Pancreas (tissue), 10 donors: ENCODE measurements at places on chromosomes 5 and 9. TPM values are rescaled to one million over a fixed set of nuclear protein-coding genes. Genes with fewer than 3 reads are reported as not detected.

GRCh38 chr9:69157751-69158466 is 16.2 kb upstream of the TJP2 start:
- DNase-seq: no peak

DNA sequence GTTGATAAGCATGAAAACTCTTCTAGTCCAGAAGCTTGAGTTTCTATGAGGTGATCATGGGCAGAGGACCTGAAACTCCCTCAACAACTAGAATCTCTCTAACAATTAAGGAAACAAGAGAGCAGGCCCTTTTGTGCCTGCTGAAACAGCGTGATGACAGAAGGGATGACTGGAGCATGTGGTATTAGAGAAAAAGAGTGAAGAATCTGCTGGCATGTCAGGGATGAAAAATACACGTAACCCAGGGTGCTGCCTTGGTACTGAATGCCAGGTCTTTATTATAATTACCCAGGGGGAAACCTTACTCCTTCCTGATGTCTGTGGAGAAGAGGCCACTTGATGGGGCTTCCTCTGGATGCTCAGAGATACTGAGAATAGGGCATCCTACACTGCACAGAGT is 167.8 kb downstream of the CRB2 start:
- DNase-seq: no peak

DNA sequence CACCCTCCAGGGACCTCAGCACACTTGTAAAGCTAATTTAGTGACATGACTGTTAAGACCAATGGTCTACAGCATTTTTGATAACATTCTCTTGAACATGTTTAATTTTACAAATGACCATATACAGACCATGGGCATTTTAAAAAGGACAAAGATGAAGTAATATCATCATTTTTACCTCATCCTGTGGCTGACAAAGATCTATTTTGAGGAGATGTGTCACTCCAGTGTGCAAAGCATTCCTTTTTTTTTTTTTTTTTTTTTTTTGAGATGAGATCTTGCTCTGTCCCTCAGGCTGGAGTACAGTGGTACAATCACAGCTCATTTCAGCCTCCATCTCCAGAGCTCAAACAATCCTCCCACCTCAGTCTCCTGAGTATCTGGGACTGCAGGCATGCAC is 118.2 kb upstream of the TBC1D2 start:
- no peak for DNase-seq

GRCh38 chr9:16898464-16898863 is 28.0 kb upstream of the BNC2 start:
- no peak for DNase-seq

DNA sequence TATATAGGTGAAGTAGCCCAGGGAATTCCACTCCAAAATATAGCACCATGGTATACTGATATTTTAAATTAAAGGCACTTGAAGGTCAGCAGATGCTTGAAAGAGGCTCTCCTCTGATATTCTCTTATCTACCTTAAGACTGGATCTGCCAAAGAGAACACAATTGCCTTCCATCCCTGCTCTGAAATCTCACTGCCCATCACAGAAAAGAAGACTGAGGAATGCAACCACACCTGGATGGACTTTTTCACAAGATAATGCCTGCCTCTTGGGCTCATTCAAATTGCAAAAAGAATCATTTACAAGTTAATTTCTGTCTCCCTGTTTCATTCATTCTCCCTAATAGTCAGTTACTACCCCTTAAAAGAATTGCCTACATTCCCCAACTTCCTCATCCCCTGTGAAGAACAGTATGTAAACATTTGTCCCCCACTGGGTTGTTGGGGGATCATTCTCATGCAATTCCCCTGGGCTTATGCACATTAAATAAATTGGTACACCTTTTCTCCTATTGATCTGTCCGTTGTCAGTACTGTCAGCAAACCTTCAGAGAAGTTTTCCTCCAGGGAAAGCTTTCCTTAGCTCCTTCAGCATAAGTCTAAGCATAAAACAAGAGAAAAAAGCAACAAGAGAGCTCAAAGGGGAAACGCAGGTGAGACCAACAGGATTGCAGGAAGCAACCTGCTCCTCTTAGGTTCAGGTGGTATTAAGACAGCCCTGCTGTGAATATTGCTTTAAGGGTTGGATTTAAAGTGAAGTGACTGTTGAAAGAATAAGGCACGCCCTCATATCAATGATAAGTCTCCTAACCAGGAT is 171.4 kb upstream of the SLC30A5 start:
- DNase-seq: no peak

- no peak for DNase-seq
Measured at GRCh38 chr5:181042722-181043121, 2.7 kb downstream of the BTNL9 start.

DNA sequence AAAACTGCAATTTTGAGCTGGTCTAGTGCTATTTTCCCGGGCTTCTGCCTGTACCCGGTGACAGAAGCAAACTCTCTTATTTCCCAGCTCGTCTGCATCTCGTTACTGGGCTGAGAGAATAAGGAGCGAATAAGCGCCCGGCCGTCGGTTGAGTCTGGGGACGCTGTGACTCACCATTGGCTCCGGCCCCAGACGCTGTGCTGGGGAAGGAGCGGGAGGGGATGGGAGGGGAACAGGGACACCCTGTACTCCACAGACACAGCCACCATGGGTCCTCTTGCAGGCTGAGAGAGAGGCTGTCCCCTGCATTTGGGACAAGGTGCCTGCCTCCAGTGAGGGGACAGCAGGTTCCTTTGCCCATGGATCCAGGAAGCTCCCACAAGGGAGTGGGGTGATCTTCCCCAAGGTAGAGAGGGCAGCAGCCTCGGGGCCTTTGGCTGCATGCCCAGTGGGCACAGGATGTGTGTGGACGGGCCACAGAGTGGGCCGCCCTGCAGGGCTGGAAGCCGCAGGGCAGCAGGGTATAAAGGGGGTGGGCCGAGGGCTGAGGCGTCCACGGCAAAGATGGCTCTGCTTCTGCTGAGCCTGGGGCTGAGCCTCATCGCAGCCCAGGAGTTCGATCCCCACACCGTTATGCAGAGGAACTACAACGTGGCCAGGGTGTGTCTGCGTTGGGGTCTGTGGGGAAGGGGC is at the start of gene LCN9:
TSS of gene LCN9 (plus strand) at position 552 of the 693 bp plus-strand sequence. CDS start at position 565, 13 bp downstream.
- no peak for DNase-seq

- DNase-seq: no peak
Measured at GRCh38 chr9:128089299-128089698, 21.3 kb downstream of the SLC25A25 start.

- DNase-seq: no peak
Measured at GRCh38 chr5:128522336-128522735, 15.7 kb downstream of the FBN2 start.

DNA sequence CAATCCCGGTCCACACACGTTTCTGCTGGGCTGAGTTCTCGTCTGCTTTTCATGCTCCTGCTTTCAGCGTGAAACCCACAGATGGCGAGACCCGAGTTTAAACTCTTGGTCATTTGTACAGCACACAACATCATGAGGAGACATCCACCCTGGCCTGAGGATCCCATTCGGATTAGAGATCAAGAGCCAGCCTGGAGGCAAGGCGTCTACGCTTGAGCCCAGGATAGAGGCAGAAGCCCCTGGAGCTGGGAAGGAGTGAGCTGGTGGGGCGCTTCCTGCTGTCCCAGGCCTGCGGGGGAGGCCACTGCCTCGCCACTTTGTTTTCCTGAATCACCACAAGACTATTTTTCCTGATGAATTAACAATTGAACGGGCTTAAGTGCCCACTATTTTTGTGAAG is 281.9 kb upstream of the IRX4 start:
- no peak for DNase-seq

DNA sequence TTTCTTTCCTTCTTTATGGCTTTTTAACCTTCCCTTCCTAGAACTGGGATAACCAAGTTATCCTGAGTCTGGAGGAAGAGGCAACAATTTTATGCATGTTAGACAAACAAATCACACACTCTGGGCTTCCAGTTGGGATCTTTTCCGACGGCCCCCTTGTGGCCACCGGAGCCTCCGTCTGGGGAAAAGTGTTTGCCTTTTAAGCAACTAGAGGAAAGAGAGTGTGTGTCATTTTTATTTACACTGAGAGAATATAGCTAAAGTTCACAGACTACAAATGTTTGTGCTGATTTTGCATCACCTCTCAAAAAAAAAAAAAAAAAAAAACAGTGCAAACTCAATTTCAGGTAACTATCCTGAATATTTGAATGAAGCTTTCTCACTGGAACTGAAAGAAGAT is 126.2 kb downstream of the SEMA6A start:
- DNase-seq: no peak

DNA sequence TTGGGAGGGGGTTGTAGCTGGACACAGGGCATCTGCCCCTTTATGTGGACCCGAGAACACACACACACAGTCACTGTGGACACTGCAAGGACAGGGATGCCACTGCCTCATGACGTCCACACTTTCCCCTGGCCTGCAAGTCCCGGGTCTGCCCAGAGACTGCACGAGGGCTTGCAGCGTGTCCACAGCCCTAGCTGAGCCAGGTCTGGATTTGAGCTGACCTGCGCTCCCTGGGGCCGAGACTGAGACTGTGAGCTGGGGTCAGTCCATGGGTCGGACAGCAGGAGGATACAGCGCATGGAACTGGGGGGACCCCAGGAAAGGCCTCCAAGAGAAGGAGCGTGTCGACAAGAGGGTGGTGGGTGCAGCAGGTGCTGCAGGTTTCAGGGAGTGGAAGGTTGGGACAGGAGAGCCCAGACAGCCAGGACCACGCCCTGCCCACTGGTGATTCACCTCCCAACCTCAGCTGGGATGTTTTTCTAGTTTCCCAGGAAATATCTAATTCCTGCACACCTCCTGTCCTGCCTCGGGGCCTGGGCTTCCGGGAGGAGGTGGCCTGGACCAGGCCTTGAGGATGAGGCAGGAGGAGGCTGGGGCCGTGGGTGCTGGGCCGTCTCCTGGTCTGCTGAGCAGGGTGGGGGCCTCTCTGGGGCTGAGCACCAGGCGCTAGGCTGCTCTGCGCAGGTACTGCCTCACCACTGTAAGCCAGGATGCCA is 806 bp upstream of the RNF224 start:
- DNase-seq: peak; percentile 41

- no peak for DNase-seq
Measured at GRCh38 chr9:78620303-78620702, 323.4 kb downstream of the PSAT1 start.

GRCh38 chr9:109843641-109844040 is 63.6 kb downstream of the PALM2AKAP2 start:
- no peak for DNase-seq

DNA sequence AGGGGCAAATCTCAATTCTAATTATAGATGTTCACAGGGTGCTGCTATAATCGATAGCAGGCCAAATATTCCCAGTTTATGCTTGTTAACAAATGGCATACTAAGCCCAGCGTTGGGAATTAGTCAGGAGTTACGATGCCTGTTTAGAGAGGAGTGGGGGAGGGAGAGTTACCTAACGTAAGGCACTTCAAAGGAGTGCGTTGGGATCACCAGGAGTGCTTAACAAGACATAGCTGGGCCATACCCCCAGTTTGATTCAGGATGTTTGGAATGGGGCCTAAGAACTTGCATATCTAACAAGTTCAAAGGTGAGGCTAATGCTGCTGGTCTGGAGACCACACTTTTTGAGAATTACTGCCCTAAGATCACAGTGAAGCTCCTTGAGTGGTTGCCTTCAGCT is 14.5 kb upstream of the SRP19 start:
- no peak for DNase-seq

DNA sequence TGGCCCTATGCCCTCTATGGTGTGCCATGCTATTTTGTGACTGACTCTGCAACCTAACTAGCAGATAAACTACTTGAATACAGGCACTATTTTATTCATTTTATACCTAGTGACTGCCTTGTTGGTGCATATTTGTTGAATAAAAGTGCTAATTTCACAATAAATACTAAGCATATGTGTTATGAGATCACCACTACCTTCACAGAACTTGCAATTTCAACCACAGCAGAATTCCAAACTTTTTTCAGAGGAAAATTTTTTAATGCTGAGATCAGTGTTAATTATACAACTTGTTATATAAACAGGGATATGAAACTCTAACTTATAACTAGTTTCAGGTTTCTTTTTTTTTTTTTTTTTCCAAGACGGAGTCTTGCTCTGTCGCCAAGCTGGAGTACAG is 94.8 kb downstream of the NR3C1 start:
- no peak for DNase-seq

DNA sequence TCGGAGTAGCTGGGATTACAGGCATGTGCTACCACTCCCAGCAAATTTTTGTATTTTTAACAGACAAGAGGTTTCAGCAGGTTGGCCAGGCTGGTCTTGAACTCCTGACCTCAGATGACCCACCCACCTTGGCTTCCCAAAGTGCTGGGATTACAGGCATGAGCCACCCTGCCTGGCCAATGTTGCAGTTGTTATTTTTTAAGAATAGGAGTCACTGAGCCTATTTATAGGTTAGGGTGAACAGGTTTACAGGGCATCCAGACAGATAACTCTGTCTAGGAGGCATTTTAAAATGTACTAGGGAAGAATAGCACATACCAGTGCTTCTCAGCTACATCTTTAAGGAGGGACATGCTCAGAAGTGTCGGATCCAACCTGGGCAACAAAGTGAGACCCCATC is 60.1 kb upstream of the BNC2 start:
- DNase-seq: no peak

DNA sequence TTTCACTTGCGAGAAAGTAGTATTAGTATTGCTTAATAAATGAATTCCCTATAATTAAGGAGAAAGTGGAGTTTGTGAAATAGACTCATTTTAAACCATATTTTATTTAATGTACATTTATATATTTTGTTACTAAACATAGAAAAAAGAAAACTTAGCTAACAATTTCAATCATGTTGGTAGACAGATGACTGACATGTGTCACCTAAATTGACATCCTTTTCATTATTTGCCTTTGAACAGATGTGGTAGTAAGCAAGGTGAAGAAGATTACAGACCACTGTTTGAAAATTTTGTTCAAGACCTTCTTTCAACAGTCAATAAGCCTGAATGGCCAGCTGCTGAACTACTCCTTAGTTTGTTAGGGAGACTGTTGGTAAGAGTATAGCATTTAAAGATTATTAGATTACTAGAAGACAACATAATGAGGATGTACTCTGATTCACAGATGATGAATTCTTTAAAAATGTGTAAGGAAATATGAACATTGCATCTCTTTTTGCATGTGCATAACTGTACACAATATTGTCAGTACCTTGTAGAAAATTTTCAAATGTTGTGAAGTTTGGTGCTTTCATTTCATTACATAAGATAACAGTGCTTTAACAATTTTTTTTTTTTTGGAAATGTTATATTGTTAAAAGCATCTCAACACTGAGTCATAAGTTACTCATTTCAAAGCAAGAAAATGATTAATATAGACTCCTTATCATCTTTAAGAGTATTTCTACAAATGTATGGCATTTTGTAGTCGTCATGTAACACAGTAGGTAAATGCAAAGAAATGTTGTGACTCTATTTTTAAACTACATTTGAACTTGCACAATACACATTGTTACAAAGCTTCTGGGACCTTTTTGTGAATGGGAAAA is 139.5 kb downstream of the NIPBL start:
- DNase-seq: no peak

GARIN3 gene
- total RNA-seq: not detected

OTP gene
- not detected for total RNA-seq

PLCXD3 gene
- total RNA-seq: 3.5 TPM

SPINK7 gene
- not detected for total RNA-seq

NAIP gene
- 7.0 TPM for total RNA-seq

DNAJC25 gene
- total RNA-seq: 2.6 TPM

WNK2 gene
- 53.5 TPM for total RNA-seq

SLC34A3 gene
- not detected for total RNA-seq

PHF24 gene
- 0.32 TPM for total RNA-seq

MEF2C gene
- 5.9 TPM for total RNA-seq
